ENCODE measurements at places on chromosomes 1 and 21.
A peak's percentile ranks its signal among the peaks of the same experiment; 100 is the strongest.

GRCh38 chr1:192573499-192573898 is 2.1 kb upstream of the RGS1 start:
- no peak for DNase-seq

- DNase-seq: no peak
These were observed 49.9 kb downstream of the LHX9 start for GRCh38 chr1:197967066-197967465.

- DNase-seq: no peak
These were observed 446.8 kb downstream of the NUF2 start for GRCh38 chr1:163768576-163768975.

DNA sequence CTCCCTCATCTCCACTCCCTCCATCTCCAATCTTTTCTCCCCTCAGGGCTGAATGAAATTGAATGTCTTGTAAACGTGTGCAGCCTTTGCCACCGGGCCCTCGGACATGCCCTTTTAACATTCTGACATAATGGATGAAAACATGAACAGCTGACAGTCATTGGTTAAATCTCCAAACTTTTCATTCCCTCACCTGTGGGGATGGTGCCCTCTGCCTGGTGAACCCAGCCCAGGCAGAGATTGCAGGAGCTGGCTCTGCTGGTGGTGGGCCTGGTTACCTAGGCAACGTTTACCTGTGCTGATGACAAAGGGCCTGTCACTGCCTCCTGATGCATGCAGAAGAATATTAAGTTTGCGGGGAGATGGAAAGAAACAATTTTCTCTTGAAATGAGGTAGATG is 21.3 kb downstream of the ST6GALNAC3 start:
- no peak for DNase-seq

DNA sequence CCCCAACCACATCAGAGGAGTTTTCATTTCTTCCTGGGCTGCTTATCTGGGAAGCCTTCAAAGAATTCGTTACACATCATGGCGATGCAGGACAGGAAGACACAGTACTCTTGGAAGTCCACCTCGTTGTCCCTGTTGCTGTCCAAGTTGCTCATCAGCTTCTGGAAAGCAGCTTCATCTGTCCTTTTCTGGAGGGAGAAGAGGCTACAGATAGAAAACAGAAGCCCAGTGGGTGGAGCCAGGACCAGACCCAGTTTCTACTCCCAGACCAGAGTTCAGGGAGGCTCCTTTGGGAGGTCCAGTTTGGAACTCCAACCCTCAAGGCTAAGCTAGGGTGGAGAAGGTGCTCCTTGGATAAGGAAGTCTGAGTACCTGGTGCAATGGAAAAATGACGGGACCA is 1.9 kb downstream of the S100A4 start:
- no peak for DNase-seq

DNA sequence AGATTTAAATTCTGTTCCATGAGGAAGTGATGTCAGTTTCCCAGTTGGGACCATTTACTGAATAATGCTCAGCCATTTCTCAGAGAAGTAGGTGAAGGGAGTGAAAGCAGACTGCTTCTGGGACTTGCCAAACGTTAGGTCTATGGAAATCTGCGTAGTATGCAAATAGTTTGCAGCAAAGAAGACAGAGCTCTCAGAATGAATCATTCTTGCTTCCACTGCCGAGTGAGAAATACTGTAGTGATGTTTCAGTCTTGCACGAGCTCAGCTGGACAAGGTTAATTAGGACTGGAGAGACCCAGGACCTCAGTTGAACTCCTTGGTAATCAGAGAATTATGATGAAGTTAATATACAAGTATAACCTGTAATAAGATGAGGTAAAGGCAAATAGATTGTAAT is 317.7 kb upstream of the DAB1 start:
- no peak for DNase-seq

DNA sequence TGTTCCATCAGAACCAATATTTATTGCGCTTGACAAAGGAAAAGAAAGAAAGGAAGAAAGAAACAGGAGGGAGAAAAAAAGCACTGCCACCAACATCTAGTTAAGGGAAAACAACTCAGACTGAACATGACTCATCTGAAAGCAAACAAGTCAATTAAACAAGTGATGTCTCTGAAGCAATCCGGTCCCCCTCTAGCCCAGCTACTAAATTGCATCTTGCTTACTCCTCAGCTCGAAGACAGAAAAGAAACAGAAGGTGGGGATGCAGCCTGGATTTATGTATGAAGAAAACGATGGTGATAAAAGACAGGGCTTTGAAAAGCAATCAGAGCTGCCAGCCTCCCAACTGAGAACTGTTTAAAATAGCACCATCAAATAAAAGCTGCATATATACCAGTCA is 188.2 kb downstream of the OMA1 start:
- no peak for DNase-seq

GRCh38 chr1:36187800-36188593 is 32.0 kb downstream of the MAP7D1 start:
- DNase-seq: peak; percentile 88

DNA sequence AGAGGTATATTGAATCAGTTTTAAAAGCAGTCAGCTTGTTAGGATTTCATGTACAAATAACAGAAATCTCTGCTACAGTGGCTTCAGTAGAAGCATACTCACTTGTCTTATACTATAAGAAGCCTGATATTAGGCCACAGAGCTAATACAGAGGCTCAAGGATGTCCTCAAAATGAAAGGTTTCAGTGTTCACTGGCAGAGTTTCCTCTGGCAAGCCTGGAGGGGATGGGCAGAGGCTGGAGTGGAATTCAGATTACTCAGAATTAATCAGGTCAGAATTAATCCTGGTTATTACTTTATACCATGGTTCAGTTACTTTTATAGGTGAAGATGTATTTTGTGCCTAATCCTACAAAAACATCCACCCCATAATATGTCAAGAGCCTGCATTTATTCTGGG is 520.5 kb downstream of the USP25 start:
- DNase-seq: no peak

GRCh38 chr1:201538612-201539551 is at the start of gene NAV1:
TSS of gene NAV1 (plus strand) at chr1:201539127. CDS start at chr1:201622885, 83,758 bp downstream.
- peak; percentile 56 for DNase-seq

DNA sequence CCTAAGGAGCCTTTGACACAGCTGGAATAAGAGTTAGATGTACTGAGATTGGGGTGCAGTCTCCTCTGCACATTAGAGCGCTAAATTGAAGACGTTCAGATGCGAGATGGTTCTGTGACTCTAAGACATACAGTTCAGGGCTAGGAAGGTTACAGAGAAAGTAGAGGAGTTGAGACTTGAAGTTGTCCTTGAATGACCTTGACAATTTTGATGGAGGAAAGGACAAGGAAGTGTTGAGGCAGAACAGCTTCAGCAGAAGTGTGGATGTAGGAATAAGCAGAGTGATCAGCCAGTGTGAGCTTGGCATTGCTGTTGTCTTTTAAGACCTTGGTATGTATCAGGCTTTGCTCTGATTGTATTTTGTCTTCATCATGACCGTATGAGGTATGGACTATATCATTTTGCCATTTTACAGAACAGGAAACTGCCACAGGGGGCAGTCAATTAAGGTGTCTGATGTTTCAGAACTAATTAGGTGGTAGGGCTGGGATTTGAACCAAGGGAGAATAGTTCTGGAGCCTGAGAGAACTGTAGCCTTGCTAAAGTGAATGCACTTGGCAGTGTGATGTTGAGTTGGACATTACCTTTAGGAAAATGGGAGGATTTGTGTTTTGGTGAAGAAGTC is 9.2 kb downstream of the TTF2 start:
- DNase-seq: no peak

DNA sequence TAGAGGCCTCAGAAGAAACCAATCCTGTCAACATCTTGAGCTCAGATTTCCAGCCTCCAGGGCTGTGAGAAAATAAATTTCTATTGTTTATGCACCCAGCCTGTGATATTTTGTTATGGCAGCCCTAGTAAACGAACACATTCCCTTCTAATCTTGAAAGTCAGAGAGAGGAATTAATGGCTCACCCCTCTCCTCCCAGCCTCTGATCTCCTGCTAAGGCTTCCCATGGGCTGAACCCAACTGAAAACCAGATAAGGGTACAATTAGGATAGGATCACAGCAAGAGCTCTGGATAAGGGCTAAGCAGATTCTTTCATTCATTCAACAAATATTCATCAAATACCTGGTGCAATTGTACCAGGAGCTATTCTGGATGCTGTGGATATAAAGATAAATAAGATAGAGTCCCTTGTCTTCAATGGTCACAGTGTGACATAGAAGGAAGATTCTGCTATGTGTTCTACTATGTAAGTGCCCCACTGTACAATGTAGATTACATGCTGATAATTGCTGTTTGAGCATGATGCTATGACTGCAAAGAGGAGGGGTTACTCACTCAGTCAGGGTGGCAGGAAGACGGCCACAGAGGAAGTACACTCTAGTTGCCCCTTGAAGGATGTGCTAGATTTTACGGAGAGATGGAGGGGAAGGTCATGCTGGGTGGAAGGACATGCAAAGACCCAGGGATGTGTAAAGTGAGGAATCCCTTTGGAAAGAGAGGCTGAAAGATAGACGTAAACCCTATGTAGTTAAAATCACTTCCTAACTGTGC is 203.3 kb upstream of the JUN start:
- no peak for DNase-seq

GRCh38 chr1:211761400-211761799 is 69.2 kb downstream of the LPGAT1 start:
- DNase-seq: no peak

All from transverse colon (tissue), 4 donors.